ENCODE measurements at places on chromosomes 16 and 17. TPM values are rescaled to one million over a fixed set of nuclear protein-coding genes. Genes with fewer than 3 reads are reported as not detected.

GRCh38 chr17:61806081-61806828 is 57.1 kb downstream of the BRIP1 start:
- DNase-seq: no peak

DNA sequence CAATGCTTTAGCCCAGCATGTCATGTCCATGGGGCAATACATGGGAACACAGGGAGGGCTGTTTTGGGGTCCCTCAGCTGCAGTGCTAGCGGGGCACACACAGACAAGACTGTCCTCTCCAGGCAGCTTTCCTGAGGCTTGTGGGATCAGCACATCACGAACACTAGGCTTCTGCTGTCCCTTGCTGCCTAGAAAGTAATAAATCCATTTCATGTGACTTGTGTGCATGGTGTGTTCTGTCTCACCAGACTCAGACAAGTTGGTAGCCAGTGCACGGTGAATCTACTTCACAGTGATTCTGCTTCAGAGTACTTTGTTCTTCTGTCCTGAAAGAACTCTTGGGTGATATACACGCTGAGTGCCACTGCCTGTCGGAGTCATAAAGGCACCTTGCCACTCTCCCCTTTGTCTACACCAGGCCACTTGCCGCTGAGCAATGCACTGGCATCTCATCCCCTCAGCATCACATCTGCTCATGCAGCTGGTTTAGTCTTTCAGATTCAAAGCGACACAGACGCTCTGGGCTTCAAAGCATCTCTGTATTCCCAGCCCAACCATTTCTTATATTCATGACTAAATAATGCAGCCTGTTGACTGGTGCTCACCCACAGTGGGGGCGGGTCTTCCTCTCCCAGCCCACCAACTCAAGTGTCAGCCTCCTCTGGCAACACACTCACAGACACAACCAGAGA is 95.2 kb upstream of the COX10 start:
- no peak for DNase-seq

GRCh38 chr16:2335286-2335895 is 5.1 kb downstream of the ABCA3 start:
- no peak for DNase-seq

DNA sequence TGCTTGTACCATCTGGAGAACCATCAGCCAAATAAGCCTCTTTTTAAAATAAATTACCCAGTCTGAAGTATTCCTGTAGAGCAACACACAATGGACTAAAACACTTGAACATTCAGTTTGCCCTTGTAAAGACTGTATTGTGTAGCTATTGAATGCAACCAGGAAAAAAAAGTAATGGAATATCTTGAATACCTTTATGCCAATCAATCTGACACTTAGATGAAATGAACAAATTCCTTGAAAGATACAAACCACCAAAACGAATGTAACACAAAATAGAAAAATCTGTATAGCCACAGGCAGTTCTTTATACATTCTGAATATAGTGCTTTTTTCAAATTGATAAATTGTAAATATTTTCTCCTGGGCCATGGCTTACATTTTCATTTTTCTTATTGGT is 63.3 kb upstream of the KCNJ16 start:
- no peak for DNase-seq

The DHRS7C gene
- not detected for polyA plus RNA-seq

The OR4D1 gene
- polyA plus RNA-seq: not detected

The DNAH17 gene
- polyA plus RNA-seq: 1.8 TPM

The METTL23 gene
- 85.4 TPM for polyA plus RNA-seq

GRCh38 chr17:7017827-7018200 is 5.0 kb upstream of the BCL6B start:
- DNase-seq: no peak

The PLA2G10 gene
- polyA plus RNA-seq: not detected

- DNase-seq: no peak
Measured at GRCh38 chr16:72166151-72166550, 5.8 kb downstream of the PMFBP1 start.

The C17orf78 gene
- polyA plus RNA-seq: not detected

DNA sequence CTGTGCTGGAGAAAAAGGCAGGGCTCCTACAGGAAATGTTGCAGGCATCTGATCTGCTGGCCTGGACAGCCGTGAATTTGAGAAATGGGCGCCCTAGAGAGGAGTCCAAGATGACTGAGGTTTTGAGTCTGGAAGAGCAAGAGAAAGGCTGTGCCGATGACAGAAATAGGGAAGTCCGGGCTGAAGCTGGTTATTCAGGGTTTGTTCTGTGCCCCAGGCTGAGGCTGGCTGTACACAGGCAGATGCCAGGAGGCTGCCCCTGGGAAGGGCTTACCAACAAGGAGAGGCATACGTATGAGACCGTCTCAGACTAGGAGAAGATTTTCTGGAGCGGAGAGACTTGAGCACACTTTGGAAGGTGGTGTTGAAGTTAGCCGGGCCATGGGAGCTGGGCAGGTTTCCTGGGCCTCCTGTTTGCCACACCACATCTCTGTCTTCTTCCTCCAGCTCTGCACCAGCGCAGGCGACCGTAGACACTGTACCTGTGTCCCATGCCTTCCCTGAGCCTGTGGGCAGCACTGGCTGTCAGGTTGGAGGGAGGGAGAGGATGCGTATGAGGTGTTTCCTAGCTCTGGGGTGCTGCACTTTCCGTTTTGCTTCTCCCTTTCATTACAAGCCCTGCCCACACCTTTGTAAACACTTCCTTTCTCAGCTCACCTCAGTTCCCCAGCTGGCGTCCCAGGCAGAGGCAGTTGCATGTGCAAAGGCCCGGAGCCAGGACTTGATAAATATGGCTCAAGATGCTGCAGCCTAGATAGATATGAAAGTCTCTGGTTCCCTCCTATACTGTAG is 80.8 kb downstream of the SPECC1 start:
- DNase-seq: no peak

DNA sequence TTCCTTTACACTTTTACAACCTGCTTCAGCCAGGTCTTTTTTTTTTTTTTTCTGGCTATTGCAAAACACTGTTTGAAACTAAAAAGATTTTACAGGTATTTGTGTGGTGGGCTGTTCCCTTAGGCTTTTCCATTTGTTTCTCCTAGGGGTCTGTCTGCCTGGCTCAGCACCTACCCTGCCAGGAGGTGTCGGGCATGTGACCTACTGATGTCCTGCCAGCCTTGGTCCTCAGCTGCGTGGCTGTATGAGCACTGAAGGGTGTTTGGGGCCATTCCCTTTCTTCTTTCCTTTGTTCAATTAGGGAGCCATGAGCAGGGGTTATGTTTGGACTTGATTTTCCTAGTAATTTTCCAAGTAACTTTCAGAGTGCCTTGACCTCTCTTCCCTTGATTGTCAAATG is 269.2 kb upstream of the SALL1 start:
- DNase-seq: no peak

The NPIPB9 gene
- 0.77 TPM for polyA plus RNA-seq

- peak; percentile 76 for DNase-seq
Measured at GRCh38 chr17:65987988-65988387, 203.9 kb downstream of the CEP112 start.

The PYCARD gene
- 9.2 TPM for polyA plus RNA-seq

The ABCA5 gene
- polyA plus RNA-seq: 9.7 TPM

The PMFBP1 gene
- polyA plus RNA-seq: 1.9 TPM

DNA sequence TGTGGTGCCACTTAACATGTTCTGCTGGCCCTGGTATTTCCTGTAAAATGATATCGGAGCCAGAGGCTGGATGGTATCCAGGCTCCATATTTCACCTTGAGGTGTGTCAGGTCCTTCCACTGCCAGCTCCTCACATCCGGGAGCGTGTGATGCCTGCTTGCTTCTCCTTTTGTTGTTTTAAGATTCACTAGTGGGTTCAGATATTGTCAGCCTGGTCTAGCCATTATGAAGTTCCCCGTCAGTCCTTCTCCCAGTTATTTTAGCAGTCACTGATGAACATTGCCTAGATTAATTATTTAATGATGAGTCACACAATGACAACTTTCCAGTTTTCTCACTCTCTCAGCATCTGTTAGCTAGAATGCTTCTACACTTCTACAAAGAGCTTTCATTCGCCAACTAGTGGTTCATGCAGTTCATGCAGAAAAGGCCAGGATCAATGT is 11.3 kb downstream of the DNAAF1 start:
- no peak for DNase-seq

- DNase-seq: no peak
Measured at GRCh38 chr17:58452738-58453137, 35.4 kb upstream of the RNF43 start.

The COASY gene
- polyA plus RNA-seq: 125 TPM

DNA sequence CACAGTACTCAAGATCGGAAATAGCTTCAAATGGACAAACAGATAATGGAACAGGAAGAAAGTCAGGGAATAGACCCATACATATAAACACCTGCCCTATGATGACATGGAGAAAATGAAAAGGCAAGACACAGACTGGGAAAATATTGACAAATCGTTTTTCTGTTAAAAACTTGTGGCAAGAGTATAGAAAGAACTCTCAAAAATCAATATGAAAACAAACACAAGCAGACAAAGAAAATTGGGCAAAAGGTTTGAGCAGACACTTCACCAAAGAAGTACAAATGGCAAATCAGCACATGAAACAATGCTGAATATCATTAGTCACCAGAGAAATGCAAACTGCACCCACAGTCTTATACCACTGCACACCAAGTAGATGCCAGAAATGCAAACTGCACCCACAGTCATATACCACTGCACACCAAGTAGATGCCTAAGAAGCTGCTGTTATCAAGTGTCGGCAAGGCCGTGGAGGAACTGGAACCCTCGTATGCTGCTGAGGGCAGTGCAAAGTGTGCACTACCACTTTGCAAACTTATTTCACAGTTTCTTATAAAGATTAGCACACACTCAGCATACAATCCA is 123.5 kb upstream of the CHMP6 start:
- no peak for DNase-seq
